ENCODE measurements at places on chromosomes 2 and 18. TPM values are rescaled to one million over a fixed set of nuclear protein-coding genes. Genes with fewer than 3 reads are reported as not detected.

The EMILIN1 gene
- total RNA-seq: 138 TPM

The SERPINB3 gene
- total RNA-seq: not detected

The GALNT1 gene
- 796 TPM for total RNA-seq

The GCKR gene
- 1.4 TPM for total RNA-seq

The MALL gene
- 4.4 TPM for total RNA-seq

The ANKRD30B gene
- 11.5 TPM for total RNA-seq

The ACOXL gene
- total RNA-seq: not detected

The IL1A gene
- total RNA-seq: not detected

The SLC9A4 gene
- total RNA-seq: not detected

The NAT8 gene
- total RNA-seq: not detected

The GALNT3 gene
- total RNA-seq: 11.2 TPM

The TEX44 gene
- total RNA-seq: not detected

DNA sequence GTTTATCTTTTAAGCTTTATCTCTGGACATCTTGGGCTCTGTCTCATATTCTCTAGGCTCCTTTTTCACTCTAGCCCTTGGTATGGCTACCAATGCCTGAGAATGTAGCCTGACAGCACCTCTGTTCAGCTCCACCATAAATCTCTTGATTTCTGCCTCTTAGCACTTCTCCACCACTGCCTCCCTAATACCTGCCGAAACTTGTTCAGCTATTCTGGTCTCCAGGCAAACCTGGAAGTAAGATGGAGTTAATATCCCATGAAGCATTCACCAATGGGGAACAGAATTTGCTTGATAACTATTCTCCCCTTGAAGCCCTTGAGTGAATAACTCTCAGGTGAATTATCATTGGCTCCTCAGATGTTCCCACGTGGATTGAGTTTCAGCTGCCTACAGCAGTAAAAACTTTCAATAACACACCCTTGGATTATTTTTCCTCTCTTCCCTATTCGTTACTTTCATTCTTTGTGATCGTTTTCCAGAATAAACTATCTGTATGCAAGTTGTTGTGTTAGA, 145.6 kb downstream of the EVA1A start:
- no peak for DNase-seq

DNA sequence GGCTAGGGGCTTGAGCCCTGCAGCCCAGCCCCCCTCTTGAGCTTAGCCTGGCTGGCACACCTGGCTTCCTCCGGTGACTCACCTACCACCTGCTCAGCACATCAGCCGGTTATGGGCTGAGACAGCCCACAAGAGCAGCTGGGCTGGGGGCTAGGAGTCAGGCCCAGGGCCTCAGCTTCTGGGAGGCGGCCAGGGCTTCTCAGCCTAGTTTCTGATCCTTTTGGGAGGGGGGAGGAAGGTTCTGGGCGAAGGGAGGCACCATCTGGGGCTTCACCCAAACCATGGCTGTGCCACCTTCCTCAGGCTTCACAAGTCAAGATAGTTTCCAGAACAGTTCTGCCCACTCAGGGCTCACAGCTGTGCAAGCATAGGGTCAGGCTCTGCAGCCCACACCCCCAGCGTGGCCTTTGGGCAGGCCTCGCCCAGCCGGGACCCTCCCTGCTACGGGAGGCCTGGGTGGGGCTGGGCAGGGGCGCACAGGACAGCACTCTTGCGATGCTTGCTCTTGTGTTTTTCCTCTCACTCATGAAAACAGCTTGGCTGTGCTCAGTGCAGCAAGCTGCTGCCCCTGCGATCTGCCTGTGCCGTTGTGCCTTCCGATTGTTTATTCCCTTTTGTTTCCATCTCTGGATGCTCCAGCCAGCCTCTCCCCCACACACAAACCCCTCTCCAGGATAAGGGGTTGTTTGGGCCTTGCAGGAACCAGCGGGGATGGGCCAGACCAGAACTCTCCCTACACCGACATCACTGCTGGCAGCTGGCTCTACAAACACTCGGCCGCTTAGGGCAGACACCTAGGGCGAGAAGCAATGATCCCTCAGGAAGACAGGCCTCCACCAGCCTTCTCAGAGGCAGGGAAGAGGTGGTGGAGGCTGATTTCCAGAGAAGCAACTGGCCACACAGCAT, 26.1 kb upstream of the SEMA4C start:
- peak; percentile 8 for DNase-seq

GRCh38 chr18:6886797-6887330, 157.3 kb downstream of the ARHGAP28 start:
- no peak for DNase-seq

DNA sequence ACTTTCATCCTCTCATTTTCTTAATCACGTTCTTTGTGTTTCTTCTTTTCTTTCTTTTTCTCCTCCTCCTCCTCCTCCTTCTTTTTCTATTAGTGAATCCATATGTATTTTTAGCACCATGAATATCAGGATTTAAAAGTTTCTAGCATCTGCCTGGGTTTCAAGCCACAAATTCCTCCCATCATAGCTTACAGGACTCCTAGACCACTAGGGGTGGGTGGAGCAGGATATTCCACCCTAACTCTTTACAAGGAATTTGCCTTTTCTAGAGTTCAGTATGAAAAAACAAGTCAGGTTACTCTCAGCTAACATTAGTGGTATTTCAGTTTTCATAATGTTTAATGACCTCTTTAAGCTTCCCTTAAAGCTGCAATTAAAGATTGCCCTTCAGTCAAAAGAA, 19.1 kb upstream of the LRRTM1 start:
- DNase-seq: no peak

- DNase-seq: no peak
Observed at GRCh38 chr2:85799215-85799956, 45.6 kb downstream of the ATOH8 start.

GRCh38 chr2:177568893-177569292, 176.3 kb downstream of the AGPS start:
- DNase-seq: no peak
